GM04504 (cell line): ENCODE measurements at places on chromosomes 1 and 21.

DNA sequence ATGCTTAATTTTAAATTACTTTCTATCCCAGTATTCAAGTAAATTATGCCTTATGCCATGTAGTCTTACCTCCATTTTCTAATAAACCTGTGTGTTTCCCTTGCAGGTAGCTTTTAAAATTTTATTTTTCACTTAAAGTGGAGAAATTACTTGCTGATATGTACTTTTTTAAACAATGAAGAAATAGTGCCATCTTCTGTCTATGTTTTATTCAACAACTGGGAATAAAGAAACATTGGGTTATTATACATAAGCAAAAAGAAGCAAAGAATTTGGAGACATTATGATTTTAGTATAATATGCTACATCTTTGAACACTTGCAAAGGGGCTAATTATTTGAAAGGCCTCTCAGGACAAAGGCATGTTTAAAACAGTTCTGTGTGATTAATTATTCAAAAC lies 1912.9 kb downstream of the MRPL39 start:
- DNase-seq: no peak

DNA sequence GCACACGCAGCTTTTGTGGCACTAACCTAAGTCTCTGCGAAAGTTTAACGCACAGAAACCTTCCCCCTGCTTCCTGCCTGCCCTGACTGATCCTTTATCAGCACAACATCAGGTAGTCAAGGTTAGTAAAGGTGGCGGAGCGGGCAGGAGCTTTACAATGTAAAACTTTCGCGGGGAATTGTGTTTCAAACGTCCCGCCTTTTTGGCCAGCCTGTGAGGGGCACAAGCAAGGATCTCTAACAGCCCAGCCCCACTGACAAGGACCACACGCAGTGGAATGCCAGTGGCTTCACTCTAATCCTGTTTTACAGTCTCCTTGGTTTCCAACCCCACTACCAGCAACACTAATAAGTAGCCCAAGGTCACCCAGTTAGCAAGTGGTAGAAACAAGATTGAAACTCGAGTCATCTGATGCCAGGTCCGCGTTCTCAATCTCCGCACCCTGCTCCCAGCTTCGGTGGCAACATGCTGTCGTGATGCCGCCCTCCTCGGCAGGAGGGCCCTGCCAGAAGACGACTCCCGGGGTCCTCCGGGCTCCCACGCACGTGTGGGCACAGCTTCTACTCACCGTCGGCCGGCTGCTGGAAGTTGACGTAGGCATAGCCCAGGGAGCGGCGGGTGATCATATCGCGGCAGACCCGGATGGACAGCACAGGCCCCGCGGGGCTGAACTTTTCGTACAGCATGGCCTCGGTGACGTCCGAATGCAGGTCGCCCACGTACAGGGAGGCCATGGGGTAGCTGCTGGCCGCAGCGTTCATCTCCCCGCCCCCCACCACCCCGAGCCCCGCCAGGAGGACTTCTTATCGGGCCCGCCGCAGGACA lies 1.2 kb downstream of the PABPC4 start:
- DNase-seq: no peak

GRCh38 chr21:46554431-46555224 lies 50.3 kb downstream of the S100B start:
- DNase-seq: no peak

GRCh38 chr21:29323189-29323588 lies 24.5 kb downstream of the BACH1 start:
- DNase-seq: no peak

GRCh38 chr1:110148961-110149360 lies 1.3 kb upstream of the SLC6A17 start:
- no peak for DNase-seq

GRCh38 chr1:182549346-182549745 lies 39.7 kb downstream of the RNASEL start:
- DNase-seq: no peak

- DNase-seq: no peak
Observed at GRCh38 chr1:29544406-29544805, 308.1 kb downstream of the PTPRU start.

GRCh38 chr1:151026460-151026859 lies 9.9 kb upstream of the BNIPL start:
- DNase-seq: no peak
